Hematopoietic multipotent progenitor cell treated with erythropoietin and hydrocortisone succinate and interleukin-3 and kit ligand, for 4 days (in vitro differentiated cells): ENCODE measurements at places on chromosomes 16 and 17.
A peak's percentile ranks its signal among the peaks of the same experiment; 100 is the strongest.

DNA sequence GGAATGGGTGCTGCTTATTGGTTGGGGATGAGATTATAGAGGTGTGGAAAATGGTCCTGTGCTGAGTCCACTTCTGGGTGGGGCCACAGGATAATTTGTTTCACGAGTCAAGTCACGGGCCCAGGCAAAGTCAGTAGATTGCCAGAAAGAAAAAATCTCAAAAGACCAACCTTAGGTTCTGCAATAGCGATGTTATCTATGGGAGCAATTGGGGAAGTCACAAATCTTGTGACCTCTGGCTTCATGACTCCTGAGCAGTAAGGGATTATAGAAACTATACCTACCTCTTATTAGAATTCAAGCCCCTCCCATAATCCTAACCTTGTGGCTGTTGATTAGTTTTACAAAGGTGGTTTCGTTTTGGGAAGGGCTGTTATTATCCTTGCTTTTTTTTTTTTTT, 31.4 kb downstream of the WWP2 start:
- peak; percentile 67 for DNase-seq

GRCh38 chr16:73311857-73312723, 264.2 kb upstream of the ZFHX3 start:
- no peak for DNase-seq

DNA sequence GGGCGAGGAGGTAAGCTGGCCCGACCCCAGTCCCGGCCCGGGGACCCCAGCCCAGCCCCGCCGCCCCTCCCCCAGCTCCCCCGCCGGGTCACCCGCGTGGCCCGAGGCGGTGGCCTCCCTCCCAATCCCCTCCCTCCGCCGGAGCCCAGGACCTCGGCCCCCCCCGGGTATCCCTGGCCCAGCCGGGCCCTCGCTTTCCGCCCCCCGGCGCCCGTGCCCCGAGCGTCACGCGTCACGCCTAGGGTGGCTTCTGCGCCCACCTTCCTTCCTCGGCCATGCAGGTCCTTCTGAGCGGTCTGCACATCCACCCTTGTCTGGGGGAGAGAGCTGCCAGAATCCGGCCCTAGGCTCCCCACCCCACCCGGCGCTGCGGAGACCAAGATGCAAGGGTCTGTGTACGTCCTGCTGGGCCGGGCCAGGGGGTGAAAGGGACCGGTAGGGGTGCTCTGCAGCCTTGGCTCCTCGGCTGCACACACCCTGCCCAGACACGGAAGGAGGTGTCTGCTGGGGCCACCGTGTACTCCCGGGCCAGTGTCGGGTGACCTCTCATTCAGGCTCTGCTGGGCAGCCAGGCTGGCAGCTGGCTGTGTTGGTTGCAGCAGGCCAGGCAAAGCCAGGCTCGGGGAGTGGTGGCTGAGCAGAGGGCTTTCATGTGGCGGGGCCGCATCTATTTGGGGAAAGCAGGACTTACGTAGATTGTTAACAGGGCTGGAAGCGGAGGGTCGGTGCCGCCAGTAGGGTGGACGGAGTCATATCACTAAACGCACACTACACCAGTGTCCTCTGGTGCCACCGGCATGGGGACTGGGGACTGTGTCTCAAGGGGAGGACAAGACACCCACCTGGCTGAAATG, 754 bp downstream of the RAB11FIP4 start:
- no peak for DNase-seq

GRCh38 chr17:42171831-42172230, 9.1 kb downstream of the KCNH4 start:
- no peak for DNase-seq

DNA sequence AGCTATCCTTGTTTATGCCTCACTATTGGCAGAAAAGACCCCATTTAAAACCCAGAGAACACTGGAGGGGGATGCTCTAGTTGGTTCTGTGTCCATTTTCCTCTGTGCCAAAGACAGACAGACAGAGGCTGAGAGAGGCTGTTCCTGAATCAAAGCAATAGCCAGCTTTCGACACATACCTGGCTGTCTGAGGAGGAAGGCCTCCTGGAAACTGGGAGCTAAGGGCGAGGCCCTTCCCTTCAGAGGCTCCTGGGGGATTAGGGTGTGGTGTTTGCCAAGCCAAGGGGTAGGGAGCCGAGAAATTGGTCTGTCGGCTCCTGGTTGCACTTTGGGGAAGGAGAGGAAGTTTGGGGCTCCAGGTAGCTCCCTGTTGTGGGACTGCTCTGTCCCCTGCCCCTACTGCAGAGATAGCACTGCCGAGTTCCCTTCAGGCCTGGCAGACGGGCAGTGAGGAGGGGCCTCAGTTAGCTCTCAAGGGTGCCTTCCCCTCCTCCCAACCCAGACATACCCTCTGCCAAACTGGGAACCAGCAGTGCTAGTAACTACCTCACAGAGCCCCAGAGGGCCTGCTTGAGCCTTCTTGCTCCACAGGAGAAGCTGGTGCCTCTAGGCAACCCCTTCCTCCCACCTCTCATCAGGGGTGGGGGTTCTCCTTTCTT, 56.1 kb downstream of the IGF2BP1 start:
- DNase-seq = no peak

GRCh38 chr17:42117397-42118125, 3.6 kb downstream of the KAT2A start:
- no peak for DNase-seq

DNA sequence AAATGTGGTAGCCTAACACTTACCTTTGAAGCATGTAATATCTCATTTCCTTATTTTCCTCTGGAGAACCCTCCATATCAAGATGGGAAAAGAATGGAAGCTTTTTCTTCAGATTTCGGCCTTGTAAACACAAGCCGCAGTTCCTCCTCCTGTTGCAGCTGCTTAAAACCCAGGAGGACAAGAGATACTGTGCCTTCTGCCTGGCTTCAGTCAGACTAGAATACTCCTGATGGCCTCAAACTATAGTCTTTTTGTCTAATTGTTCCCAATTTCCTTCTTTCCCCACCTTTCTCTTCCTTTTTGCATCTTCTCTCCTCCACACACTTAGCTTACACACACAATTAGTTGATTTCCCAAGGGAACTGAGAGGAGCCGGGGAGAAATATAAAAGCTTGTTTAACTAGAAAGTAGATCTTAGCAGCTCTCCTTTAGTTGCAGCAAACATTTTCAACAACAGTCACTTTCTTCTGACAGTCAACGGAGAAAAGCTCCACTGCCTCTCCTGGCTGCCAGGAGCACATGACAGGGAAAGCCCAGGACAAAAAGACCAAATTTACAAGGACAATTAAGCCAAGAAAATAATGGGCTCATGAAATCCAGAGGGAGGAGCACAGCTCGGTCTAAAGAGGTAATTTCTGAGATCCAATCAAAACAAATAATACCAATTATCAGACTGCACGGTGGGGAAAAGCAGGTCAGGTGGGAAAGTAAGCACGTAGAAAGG, 76.4 kb upstream of the C17orf78 start:
- DNase-seq = no peak

- DNase-seq = no peak
These were observed 303.8 kb downstream of the SEC14L1 start for GRCh38 chr17:77444628-77444983.

- DNase-seq = no peak
These were observed 139.6 kb downstream of the CDK5R1 start for GRCh38 chr17:32626379-32626791.

DNA sequence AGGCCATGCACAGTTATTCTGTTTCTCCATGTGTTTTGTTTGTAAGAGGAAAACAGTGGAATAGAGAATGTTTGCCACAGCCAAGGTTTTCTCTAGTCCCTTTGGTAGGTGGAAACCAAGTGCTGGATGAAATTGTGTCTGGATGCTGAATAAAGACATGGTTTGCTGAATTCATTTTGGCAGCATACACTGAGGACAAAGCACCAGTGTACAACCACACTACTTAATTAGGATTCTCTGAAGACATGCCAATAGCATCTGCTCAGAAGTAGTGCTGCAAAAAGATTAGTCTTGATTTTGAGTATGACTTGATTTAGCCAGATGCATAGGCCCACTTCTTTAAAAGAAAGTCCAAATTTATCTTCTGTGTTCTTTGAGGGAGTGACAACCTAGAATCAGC, 230.5 kb upstream of the CACNG5 start:
- no peak for DNase-seq

- no peak for DNase-seq
These were observed 34.9 kb downstream of the WSCD1 start for GRCh38 chr17:6104956-6105648.
